Dorsolateral prefrontal cortex (tissue), 122 donors: ENCODE measurements at places on chromosomes 16 and 17.
A peak's percentile ranks its signal among the peaks of the same experiment; 100 is the strongest.

DNA sequence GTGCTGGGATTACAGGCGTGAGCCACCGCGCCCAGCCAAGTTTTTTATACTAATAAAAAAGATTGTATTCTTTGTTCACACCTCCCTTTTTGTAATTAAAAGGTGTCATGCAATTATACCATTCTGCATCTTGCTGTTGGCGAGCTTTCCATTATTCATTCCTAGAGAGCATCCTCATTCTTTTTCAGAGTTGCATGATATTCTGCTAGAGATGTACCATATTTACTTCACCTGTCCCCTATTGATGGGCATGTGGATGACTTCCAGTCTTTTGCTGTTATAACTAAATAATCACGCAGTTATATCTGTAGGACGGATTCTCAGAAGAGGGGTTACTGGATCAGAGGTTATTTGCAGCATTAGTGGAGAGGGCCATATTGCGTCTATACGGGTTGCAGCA, 17.0 kb downstream of the SGSM2 start:
- no peak for DNase-seq

DNA sequence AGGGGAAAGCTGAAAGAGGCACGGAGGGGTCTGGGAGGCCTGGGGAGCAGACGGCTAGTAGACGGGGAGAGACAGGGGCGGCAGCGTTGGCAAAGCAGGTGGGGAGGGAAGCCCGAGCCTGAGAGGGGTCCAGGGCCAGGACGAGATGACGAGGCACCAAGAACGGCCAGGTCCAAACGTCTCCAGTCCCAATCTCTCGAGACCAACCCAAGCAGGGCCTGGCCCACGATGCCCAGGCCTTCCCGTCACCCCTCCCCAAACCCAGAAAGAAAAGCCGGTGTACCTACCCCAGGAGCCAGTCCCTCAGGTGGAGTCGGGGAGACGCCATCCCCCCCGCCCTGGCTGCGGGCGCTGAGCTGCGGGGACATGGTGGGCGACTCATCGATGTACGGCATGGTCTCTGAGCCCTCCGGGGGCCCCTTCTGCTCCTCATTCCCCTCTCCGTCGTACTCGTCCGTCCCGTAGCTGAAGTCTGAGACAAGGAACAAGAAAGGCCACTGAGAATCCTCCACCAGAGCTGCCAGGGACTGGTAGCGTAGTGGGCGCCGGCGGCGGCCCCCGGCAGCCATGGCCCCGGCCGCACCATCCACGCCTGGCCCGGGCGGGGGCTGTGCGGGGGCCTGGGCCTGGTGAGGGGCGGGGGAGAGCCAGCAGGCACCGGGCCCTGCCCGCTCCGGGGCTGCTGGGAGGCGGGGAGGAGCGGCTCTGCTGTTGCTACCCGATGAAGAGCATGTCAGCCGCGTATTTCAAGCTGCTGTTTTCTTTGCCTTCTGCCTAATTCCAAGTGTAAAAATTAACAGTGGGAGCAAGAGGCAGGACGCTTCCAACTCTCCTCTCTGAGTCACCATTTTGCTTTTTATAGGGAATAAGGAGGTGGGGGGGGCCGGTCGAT, 54.6 kb downstream of the ABR start:
- no peak for DNase-seq

DNA sequence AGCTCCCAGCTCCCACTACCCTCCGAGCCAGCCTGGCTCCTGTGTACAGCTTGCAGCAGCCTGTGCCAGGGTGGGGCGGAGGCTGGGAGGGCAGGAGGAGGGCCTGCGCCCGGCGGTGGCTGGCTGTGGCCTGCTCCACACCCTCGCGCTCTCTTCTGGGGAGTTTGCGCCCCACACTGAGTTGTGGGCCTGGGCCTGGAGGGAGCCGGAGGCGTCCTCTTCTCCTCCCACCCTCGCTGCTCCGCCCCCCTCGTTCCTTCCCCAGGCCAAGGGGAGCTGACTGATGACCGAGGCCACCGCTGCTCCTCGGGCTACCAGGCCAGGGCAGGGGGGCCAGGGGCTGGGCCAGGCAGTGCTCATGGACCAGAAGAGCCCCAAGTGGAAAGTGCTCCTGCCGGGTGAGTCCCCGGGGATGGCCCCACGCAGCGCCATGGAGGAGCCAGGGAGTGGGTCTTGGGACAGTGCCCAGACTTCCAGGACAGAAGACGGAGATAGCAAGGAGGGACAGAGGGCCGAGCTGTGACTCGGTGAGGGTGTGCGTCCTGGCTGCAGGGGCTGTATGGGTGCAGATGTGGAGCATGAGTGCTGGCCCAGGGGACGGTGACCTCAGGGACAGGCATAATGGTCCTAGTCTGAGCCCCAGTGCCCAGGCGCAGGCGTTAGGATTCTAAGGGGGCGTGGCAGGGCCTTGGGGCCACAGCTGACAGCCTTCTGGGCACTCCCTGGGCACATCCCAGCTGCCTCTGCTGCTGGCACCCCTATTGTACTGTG, 242.1 kb upstream of the GSE1 start:
- no peak for DNase-seq

DNA sequence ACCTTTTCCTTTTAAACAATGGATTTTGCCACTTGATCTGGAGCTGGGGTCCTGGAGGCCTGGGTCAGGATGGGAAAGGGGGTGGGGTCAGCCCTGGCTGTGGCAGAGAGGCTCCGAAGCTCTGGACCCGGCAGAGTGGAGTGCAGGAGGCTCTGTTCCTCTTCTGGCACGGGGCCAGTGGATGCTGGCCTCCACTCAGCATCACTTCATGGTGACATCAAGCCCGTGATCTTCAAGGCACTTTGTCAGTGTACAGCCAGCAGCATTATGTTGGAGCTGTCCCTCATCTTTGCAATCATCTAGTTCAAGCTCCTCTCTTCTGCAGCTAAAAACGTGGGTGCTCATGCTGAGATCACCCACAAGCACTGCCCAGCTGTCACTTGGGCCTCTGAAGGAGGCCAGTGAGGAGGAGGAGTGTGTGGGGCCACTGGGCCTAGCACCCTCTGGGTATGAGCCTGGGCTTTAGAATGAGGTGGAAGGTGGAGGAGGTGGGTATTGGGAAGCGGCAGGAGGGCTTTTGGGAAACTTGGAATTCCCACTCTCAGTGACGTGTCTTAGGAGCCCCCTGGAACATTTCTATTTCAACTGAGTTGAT, 45.9 kb upstream of the MGAT5B start:
- no peak for DNase-seq

GRCh38 chr17:34131386-34131785, 123.7 kb upstream of the CCL2 start:
- no peak for DNase-seq

GRCh38 chr17:31541559-31541958, 150.1 kb downstream of the RAB11FIP4 start:
- no peak for DNase-seq

GRCh38 chr17:28610376-28610775, 3.6 kb downstream of the RSKR start:
- no peak for DNase-seq

GRCh38 chr16:82699260-82699659, 72.5 kb downstream of the CDH13 start:
- no peak for DNase-seq

DNA sequence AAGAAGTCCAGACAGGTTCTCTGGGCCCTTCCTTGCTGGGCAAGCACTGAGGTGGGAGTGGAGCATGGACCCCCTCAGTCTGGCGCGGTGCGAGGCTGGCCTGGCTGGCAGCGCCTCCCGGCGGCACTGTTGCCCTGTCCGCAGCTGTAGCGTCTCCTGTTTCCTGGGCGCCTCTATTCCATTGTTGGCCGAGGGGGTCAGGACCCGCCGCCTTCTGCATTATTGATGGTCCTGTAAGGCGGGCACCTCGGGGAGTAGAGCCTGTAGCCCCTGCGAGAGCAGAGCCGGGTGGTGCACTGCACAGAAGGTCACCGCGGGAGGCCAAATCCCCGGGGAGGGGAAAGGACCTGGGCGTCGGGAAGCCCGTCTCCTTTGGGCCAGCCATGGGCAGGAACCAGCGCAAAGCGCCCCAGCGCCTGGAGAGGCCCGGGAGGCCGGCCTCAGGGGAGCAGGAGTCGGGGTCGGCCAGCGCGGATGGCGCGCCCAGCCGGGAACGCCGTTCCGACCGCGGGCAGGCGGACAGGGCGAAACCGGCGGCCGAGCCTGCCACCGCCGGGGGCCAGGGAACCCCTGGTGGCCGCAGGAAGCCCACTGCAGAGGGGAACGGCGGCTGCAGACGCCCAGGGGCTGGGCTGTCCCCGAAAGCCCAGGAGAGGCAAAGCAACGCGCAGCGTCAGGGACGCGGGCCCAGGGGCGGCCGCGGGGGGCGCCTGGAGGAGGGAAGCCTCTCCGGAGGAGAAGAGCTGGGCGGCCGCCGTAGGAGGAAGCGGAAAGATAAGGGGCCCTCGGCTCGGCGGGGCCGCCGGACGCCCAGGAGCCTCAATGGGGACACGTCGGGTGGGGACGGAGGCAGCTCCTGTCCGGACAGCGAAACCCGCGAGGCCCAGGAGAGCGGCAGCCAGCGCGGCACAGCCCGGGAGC, at the start of gene MYO15B:
Gene MYO15B (plus strand): TSS at position 126 of the 921 bp plus-strand sequence. CDS start 258 bp downstream, at position 384.
- peak; percentile 59 for DNase-seq

DNA sequence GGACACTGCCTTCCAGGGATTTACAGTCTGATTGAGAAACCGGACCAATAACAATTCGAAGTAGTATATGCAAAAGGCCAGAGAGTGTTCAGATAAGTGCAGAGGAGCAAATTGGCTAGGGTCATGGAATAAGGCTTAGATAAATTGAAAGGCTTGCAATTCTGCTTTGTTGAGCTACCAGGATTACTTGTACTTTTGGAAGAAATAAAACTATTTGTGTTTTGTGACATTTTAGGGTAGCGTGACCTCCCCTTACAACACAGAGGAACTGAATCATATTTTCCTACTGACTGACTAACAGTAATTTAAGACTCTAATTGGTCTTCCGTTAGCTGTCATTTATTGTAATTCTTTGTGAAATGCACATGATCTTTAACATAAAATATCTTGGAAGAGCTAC, 104.7 kb downstream of the PITPNC1 start:
- no peak for DNase-seq

GRCh38 chr16:88697831-88698615, 8.2 kb downstream of the RNF166 start:
- no peak for DNase-seq

GRCh38 chr16:79437764-79438751, 162.5 kb downstream of the MAF start:
- DNase-seq: peak; percentile 51

DNA sequence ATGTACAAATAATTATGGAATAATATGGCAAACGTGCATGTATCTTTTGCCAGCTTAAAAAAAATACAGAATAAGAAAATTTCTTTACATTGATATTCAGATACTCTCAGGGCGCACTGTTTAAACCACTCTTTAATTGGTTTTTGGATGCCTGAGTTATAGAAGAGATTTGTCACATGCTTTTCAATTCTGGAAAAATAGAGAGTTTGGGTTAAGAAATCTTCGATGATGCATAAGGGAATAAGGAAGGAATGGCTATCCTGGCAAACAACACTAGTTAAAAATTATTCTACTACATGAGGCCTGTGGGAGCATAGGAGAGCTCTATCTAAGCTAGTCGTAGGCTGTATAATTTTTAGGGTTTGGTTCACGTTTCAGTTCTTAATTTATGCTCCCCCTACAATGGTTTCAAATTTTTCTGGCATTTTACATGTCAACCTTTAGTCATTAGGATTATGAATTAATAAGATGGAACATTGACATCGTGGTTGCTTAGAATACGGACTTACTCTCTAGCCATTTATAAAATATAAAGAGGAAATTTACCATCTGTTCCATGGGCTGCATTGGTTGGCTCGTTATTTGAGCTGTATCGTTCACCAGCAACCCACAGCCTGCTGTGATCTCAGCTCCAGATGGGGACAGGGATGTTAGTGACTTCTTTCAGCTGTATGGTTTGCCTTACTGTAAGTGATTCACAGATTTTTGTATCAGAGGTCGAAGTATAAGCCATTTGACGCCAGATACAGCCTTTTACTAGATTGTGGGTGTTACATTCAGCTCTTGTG, 15.9 kb downstream of the NARF start:
- no peak for DNase-seq

- no peak for DNase-seq
Measured at GRCh38 chr16:54093281-54093680, 193.3 kb downstream of the IRX3 start.

DNA sequence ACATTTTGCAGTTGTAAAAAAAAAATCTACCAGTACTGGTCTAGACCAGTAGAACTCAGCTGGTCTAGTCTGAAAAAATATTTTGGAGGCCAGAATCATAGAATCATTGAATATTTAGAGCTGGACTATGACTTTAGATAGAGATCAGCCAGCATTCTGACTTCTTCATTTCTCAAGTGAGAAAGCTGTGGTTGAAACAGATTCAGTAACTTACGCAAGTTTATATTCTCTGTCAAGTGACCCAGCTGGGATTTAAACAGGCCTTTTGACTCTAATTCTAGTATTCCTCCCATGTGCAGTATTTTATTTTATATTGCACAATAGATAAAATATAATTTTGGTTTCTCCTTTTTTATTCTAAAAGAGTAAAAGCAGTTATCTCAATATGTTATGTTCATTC, 4.9 kb downstream of the TNRC6A start:
- DNase-seq: no peak

DNA sequence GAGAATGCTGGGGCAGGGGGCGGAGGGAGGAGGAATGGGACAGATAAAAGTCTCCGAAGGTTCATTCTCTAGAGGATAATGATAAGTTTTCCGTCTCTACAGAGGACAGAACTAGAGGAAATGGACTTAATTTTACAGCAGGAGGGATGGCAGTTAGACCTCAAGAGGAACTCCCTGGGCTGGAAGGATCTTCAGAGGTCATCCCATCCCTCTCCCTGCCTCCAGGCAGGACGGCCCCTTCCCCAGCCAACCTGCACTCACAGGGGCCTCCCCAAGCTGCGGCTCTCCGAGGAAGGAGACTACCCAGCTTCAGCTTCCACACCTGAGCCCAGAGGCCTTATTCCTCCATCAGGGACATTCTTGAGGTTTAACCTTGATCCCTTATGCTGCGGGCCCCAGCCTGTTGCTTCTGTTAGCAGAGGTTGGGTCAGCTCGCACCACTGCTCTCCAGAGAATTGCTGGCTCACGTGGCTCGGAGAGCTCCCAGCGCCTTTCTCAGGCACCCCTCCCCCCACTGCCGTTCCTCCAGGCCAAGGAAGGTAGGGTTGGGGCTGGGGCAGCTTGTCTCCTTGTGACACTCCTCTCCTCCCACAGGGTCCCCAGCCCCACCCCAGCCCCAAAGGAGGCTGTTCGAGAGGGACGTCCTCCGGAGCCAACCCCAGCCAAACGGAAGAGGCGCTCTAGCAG, 8.5 kb downstream of the ELOB start:
- DNase-seq: no peak

DNA sequence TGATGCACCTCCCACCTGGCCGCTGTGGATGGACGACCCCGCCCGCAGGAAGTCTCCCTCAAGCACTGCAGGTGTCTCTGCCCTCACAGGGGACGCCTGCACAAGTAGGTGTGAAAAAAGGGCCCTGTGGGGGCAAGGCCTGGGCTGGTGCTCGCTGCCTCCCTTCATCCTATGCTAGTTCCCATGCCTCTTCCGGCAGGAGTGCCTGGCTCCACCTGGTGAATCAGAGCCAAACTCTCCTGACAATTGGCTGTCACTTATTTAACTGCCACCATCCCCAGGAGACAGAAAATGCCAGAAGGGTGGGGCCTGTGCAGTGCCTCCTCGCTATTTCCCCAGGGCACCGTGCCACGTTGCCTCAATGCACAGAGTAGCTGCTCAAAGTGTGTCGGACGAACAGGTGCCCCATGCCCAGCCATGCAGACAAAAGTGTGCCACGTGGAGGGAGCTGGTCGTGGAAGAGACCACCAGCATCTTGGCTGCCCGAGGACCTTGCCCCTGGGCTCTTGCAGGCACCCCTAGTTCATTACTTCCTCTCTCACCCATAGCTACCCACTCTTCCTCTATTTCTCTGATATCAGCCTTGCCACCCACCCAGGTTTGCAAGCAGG, 170.7 kb downstream of the SEC14L1 start:
- DNase-seq: no peak

GRCh38 chr17:61997664-61998063, 67.4 kb downstream of the MED13 start:
- no peak for DNase-seq
